ENCODE measurements at places on chromosomes 13 and 19.

GRCh38 chr13:40386586-40386985 lies 279.9 kb downstream of the FOXO1 start:
- no peak for DNase-seq

GRCh38 chr19:18349524-18350128 lies 9.2 kb downstream of the PGPEP1 start:
- DNase-seq: no peak

- DNase-seq: no peak
Measured at GRCh38 chr19:17075864-17076542, 426 bp downstream of the MYO9B start.

- no peak for DNase-seq
Measured at GRCh38 chr13:93226623-93227279, at the start of gene GPC6. TSS of gene GPC6 (plus strand) at chr13:93226807.

DNA sequence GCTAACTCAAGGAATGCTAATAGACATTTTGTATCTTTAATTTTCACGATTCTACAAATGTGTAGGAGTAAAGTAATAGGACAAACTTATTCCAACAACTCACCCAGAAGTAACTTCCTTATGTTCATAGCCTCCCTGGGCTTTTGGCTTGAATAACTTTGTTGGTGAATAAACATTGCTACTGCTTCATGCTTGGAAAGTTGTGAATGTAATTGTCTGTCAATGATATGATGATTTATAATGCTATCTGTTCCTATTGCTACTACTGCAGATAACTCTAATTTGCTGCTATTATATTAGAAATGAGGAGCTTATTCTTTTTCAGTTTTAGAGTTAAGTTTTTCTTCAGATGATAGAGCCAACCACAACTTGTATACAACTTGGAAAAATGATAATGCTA lies 307.7 kb downstream of the PCDH9 start:
- no peak for DNase-seq

DNA sequence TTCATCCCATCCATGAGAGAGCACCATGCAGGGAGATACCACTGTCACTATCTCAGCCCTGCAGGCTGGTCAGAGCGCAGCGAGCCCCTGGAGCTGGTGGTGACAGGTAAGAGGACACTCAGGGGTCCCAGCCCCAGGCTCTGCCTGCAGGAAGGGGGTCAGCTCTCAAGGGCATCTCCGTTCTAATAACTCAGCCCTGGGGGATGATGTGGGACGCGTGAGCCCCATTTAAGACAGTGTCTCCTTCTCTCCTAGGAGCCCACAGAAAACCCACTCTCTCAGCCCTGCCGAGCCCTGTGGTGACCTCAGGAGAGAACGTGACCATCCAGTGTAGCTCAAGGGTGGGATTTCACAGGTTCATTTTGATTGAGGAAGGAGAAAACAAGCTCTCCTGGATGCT lies 15.5 kb upstream of the KIR3DL3 start:
- DNase-seq: no peak

GRCh38 chr19:48896191-48896720 lies 2.3 kb downstream of the TULP2 start:
- DNase-seq: no peak

DNA sequence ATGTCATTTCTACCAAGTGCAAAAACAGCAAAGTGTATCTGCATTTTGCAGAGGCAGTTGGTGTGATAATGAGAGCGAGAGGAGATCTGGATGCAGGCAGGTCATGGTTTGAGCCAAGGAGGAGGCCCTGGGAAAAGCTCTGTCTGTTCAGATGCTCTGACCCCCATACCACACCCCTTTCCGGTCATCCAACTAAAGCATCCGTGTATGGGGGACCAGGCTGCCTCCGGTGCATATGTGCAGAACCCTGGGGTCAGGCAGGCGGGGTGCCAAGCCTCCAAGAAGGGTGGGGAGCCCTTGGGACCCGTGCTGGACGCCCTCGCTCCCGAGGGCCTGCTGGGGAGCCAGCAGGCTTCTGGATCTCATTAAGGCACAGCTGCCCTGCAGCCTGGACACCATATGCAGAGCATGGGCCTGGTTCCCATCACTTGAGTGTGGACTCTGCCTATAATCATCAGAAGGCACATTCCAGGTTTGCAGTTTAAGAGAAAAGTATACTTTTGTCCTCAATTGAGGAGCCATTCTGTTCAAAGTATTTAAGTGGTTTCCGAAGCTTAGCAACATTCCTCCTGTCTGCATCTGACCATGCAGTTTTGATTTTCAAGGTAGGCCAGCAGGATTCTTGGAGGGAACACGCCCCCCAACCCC lies 56.1 kb downstream of the ALOX5AP start:
- DNase-seq: no peak

DNA sequence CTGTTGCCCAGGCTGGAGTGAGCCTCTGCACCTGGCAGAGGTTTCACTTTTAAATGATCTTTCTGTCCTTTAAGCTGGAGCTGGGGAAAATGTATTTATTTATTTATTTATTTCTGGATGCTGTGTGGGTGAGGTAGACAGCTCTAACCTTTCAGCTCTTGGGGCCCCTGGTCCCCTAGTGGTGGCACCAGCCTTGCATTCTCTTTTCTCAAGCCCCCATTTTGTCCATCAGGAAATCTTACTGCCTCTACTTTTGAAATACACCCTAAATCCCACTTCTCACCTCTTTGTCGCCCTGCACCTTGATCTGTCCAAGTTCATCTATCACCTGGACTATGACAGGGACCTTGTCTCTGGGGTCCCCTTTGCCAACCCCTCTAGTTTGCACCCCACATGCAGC lies 2.1 kb upstream of the B9D2 start:
- no peak for DNase-seq

DNA sequence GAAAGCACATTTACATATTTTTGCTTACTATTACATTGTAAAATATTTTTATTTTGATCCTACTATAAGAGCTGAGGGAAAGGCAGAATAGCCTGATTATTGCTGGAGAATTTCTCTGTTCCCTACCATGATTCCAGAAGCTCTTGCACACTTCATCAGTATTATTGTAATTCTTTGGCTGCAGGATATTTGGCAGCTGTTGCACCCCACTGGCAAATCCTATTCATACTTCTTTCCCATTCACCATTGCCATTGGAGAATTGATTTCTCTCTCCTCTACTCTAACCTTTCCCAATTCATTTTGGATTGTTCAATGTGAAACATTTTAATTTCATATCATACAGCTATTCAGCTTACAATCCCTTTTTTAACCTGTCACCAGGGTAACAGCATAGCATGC lies 238.0 kb downstream of the GGACT start:
- DNase-seq: no peak

DNA sequence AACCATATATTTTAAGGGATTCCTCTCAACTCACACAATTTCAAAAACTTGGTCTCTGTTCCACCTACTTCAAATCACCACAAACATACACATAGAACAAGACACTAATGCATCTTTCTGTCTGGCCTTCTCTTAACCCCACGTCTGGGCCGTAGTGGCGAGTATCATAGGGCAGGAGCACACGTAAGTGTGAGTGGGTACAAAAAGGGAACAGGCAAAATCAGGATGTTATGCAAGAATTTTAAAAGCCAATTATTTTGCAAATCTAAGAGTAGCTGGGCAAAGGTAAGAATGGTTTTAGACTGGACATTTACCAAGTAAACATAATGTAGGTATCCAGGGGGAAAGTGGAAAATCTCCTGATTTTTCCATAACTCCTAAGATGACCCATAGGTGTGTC lies 35.1 kb downstream of the MTMR6 start:
- DNase-seq: no peak

DNA sequence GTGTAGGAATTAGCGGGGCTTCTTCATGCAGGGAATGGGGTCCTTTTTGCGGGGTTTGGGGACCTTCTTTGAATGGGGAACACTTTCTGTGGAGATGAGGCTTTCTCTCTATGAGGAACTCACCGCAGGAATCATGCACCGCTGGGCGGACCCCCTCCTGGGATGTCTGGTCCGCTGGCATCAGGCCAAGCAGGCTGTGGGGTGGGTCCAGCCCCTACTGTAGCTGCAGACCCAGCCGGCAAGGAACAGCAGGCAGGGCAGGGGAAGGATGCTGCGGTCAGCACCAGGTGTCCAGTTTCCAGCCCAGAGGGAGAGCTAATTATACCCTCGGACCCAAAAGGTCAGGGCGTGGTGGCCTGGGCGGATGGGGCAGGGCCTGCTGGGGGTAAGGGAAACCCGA lies 1.8 kb downstream of the MYBPC2 start:
- no peak for DNase-seq

GRCh38 chr19:56141417-56141993 lies 418 bp downstream of the ZNF444 start:
- no peak for DNase-seq

- no peak for DNase-seq
Measured at GRCh38 chr19:58572026-58572817, 913 bp downstream of the MZF1 start.

DNA sequence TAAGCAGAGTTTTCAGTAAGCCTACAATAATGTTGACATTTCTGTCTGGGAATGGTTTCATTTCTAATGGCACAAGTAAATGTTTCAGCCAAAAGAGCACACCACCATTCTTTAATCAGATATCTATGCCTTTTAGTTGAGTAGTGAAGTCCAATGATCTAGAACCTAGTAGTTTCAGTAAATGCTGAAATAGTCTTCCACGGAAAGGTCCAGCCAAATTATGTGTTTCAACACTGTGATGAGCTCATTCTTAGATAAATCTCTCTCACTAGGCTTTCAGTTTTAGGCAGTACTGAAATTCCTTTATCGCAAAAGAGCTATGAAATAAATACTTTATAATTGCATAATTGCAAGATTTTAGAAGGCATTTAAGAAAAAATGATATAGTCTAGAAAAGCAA lies 816.8 kb upstream of the PCDH9 start:
- no peak for DNase-seq

DNA sequence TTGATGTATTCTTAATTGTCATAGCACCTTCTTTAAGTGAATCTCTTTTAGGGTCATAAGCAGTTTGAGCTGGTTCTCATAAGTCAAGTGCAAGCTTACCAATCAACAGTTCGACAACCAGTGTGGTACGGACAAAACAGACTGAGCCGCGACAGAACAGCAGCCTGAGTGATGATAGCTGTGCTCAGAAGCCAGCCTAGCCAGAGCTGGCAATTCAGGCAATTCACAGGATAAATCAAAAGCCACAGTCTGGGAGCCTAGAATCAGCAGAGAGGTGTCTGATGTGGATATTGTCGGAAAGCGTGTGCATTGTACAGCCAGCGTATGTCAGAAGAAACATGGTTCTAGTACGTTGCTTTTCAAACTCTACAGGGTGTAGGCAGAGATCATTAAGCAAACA lies 14.9 kb downstream of the UBE2L5 start:
- DNase-seq: no peak
